ENCODE measurements at places on chromosomes 11 and 22. TPM values are rescaled to one million over a fixed set of nuclear protein-coding genes. Genes with fewer than 3 reads are reported as not detected.

The CDC45 gene
- 90.2 TPM for total RNA-seq

The F2 gene
- total RNA-seq: not detected

The BTG4 gene
- total RNA-seq: not detected

The GRAMD1B gene
- total RNA-seq: 26.0 TPM

The NELL1 gene
- total RNA-seq: not detected

The TH gene
- total RNA-seq: not detected

The OR56A1 gene
- total RNA-seq: not detected

The KMT2A gene
- total RNA-seq: 86.7 TPM

The FAM180B gene
- not detected for total RNA-seq

The PIK3IP1 gene
- 16.1 TPM for total RNA-seq

DNA sequence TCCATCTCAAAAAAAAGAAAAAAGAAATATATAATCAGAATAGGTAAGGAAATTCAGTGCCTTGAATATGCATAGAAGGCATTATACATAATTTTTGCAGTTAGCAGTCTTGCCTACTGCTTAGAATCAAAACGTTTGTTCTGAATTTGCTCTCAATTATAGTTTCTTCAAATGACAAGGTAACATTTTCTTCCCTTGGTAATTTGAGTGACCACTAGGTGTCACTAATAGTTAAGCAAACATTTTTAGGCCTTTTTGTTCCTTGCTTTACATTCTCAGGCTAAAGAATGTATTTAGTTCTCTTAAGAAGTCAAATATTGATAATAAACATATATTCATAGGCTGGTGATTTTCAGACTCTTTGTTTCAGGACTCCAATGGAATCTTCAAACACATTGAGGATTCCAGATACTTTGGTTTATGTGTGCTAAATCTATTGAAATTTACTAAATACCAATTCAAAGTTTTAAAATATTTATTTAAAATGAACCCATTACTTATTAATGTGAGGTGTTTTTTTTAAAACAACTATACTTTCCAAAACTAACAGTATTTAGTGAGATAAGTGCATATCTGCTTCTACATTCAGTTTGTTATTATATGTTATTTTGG is 55.0 kb upstream of the DEPDC7 start:
- DNase-seq: no peak

DNA sequence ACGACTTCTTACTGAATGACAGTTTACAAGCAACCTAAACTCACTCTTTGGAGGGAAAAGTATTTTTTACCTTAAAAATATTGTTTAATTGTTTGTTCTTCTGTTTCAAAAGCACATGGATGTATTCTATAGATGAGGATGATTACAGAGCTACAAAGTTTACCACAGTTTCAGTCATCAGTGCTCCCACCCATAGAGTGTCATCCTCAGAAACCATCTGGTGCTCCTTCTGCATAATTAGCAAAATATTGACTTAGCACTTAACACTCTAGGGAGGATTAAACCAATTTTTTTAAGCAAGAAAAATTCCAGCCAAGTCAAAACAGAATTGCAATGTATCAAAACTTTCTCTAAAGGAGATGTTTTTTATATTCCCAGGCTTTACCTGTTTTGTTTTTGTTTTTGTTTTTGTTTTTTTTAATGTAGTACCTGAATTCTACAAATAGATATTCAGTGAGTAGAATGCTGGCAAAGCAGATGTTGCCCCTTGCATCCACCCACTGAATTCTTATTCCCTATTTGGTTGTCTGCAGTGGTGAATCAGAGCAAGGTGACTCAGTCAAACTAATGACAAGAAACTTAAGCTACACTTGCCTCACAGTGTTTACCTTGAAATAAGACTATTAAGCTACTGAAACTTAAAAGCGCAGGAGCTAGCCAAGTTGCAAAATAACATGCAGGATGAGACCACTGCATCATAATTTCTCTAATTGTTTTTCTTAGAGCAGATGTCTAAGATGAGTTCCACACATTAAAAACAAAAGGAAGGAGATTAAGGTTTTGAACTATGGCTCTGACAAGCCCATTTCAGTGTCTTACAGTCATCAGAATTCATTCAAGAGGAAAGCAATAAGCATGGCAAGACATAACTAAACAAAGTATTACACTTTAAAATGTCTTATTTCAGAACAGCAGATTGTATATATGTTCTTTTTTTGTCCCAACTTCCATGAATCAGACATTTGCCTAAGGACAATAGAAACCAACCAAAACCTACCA is 155.1 kb upstream of the SOX6 start:
- no peak for DNase-seq

DNA sequence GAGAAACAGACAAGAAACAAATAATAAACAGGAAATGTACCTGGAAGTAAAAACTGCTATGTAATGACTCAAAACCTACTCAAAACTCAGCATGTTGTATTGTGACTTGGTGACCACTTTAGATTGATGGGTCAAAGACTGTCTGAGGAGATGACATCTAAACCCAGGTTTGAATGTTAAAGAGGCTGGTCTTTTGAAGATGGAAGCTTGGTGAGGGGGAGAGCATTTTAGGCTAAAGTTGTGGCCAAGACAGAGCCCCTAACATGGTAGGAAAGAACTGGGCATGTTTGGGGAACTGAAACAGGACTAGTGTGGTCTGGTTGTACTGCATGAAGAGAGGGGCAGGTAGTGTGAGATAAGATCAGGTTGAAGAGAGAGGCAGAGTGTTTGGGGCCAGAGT is 85.3 kb upstream of the MYO18B start:
- no peak for DNase-seq

GRCh38 chr11:45392591-45393091 is 106.5 kb upstream of the SYT13 start:
- DNase-seq: no peak

GRCh38 chr11:128244871-128245270 is 342.5 kb downstream of the ETS1 start:
- DNase-seq: no peak

DNA sequence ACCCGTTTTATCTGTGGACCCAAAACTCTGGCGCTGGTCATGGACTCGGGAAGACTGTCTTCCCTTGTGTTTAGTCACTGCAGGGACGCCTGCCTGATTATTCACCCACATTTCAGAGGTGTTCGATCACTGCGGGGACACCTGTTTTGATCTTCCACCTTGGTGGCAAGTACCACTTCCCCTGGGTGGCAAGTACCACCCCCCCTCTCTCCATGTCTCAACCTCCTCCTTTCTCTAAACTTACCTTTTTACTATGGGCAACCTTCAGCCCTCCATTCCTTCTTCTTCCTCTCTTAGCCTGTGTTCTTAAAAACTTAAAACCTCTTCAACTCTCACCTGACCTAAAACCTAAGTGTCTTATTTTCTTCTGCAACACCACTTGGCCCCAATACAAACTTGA is 1.9 kb upstream of the NDUFC2 start:
- peak; percentile 38 for DNase-seq

DNA sequence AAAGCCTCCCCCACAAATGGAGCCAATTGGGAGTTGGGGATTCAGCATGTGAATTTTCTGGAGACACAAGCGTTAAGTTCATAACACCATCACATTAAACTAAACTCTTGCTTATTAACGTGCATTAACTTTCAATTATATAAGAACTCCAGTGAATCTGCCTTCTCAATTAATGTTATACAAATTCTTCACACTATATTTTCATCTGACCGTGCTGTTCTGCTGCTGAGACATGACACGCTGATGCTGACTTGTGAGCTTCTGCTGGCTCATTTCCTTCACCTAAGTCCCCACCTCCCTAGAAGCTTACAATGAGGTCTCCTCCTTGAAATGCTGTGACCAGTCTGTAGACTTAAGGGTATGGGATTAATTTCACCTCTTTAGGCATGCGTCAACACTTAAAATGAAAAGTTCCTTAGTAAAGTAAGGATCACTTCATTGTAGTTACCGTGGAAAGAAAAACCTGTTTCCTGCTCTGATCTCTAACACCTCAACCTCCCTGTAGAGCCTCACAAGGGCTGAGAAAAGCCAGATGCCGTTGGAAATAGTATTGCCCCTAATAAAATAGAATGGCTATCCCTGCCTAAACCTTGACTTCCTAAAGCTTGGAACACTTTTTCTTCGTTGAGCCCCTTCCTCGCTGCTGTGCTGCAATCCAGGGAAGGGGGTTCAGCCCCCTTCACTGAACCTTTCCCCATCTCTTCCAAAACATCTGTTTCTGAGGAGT is 2.2 kb downstream of the HBG2 start:
- no peak for DNase-seq

DNA sequence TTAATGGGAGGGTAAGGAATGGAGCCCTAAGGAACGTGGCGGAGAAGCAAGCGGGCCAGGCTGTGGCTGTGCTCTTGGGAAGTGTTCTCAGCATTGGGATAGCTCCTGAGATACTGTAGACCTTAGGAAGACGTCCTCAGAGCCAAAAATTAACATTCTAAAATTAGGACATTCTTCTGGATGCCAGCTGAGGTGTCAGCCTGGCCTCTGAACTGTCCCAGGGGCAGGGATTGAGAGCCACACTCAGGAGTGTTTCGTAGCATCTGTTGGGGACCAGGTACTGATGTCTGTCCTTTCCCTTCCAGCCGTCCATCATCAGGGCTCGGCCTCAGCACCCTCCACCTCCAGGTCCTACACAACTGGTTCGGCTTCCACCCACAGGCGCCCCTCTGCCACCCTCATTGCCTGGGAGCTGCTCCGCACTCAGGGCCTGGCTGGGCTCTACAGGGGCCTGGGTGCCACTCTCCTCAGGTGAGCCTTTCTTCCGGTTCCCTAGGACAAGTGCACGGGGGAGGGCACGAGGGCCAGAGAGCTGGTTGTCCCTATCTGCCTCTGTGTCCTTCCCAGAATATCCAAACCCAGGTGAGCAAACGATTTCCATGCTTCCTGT is 23.6 kb downstream of the SLC25A18 start:
- no peak for DNase-seq

GRCh38 chr22:41862160-41862529 is 29.2 kb downstream of the SREBF2 start:
- peak; percentile 33 for DNase-seq

DNA sequence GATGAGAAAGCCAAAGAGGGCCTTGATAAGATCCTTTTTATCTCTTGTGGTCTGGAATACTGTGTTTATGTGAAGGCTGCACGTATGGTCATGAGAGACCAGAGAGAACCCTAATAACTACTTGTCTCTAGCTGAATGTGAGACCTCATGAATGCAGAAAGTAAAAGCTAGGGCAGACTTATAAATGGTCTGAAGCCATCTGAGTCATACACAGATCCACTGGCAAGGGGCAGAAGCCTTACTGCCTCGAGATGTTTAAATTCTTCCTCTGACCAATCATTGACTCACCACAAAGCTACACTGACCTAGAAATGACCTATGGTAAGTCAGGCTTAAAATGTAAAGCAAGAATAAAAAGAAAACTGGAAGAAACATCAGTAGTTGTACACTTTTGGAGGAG is 22.7 kb upstream of the OR4B1 start:
- DNase-seq: no peak

DNA sequence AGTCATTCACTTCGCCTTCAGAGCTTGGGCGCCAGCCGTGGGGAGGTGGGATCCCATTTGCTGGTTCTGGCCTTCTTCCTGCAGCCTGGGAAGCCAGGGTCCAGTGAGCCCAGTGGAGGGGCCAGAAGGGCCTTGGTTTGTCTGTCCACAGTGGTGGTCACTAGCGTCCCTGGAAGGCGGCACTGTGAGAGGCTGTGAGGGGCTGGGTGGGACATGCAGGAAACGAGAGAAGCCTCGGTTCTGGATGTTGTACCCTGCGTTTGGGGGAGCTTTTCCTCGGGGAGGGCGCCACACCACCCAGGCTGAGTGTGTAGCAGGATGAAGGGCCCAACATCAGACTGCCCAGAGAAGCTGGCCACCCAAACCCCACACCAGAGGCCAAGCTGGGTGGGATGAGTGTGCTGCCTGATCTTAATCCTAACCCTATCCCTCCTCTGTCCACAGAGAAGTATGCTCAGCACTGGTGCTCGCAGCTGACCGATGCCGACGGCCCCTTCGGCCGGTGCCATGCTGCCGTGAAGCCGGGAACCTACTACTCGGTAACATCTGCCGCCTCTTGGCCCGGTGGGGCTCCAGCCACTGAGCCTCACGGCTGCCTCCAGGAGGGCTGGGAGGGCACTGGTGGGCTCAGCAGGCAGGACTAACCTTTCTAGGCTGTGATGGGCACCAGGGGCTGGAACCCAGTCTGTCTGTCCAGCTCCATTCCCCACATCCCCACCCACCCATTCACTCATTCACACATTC is 14.4 kb downstream of the MUC5AC start:
- no peak for DNase-seq

DNA sequence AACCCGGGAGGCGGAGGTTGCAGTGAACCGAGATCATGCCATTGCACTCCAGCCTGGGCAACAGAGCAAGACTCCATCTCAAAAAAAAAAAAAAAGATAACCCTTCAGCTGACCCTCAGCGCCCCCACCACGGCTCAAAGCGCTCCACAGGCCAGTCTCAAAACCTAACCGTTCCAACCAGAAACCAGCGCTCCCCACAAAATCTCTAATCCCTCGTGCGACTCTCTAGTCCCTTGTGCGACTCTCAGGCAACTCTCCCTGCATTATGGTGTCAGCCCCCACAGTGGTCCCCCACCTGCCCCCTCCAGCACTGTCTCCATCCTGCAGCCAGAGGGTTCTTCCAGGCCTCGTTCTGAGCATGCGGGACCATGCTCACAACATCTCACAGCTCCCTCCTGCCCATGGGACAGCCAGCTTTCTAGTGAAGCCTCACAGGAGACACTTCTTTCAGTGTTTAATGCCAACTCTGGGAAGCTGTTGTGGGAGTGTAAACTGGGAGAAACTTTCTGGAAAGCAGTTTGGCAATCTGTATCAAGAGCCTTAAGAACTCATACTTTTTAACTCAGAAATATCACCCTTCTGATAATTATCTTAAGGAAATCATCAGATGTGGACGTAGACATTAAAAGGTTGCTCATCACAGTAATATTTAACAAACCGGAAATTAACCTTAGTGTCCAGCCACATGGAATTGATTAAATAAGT is 4.2 kb upstream of the RASGRP2 start:
- DNase-seq: no peak

DNA sequence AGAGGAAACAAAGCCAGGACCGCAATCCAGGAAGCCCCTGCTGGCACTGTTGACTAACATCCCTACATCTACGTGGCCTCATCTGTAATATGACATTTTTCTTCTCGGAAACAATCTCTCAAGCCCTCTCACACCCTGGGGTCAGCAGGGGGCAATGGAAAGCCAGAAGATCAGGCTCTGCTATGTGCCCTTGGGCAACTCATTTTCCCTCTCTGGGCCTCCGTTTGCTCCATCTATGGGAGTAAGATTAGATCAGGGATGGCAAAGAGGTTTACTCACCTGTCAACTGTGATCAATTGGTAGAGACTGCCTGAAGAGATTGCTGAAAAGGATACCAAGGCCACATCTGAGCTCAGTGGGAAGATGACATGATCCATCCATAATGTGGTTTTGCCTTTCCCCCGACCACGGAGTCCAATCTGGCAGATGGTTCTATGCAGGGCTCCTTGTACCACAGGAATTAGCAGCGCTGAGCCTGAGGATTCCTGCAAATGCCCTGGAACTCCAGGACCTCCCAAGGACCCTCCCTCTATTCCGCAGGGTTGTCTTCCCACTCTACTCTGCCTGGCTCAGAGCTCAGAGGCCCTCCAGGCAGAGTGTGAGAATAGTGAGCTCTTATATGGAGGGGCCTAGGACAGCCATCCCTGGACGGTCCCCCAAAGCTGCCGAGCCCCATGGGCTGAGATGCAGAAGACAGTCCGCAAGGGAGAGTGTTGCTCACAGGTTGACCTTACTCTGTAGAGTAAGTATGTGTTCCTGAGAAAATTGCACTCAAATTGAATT is 66.1 kb downstream of the CHST1 start:
- no peak for DNase-seq

All from activated CD8-positive, alpha-beta T cell treated with anti-CD3 and anti-CD28 coated beads, Interleukin-2, amount 10 ng/mL, durations not matched to agents 7 days and 5 days (primary cell).